Activated CD4-positive, alpha-beta T cell treated with anti-CD3 and anti-CD28 coated beads, Interleukin-2, amount 50 U/mL, for 16 hours (primary cell): ENCODE measurements at places on chromosomes 7 and 10.

- DNase-seq = no peak
These were observed 182.1 kb upstream of the NAMPT start for GRCh38 chr7:106466867-106467266.

- DNase-seq = no peak
These were observed 149.6 kb downstream of the BICC1 start for GRCh38 chr10:58662314-58662713.

- no peak for DNase-seq
These were observed 100.5 kb downstream of the CREB5 start for GRCh38 chr7:28512668-28513440.

GRCh38 chr7:35272246-35272645 is 18.3 kb upstream of the TBX20 start:
- DNase-seq = no peak

DNA sequence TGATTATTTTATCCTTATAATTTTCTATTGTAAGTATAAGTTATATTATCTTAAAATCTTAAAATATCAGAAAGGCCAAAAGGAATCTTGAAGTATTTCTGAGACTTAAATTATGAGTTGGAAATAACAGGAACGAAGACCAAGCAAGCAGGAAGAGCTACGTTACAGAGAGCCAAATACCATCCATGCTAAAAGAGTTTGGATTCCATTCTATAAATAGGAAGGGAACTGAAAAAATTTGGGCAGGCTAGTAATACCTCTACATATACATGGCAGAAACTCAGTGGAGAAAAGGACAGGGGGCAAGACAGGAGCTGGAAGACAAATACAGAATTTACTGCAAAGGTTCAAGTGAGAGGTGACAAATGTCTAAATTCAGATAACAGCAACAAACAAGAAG is 16.7 kb downstream of the ITGB1 start:
- no peak for DNase-seq

DNA sequence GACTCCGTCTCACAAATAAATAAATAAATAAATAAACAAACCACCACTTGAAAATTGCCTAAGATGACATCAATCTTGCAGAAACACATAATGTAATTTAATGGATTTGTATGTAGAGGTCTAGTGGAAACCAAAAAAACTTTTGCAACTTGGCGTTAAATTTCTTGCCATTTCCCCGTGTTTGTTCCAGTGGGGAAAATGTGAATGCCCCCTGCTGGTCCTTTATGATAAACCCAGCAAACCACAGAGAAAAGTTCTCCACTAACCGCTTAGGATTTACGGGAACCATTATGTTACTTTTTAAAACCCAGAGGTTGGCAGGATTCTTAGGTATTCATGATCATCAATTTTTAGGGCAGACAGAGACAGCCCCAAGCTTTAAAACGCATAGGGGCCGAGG is 32.5 kb downstream of the LAMB4 start:
- no peak for DNase-seq

DNA sequence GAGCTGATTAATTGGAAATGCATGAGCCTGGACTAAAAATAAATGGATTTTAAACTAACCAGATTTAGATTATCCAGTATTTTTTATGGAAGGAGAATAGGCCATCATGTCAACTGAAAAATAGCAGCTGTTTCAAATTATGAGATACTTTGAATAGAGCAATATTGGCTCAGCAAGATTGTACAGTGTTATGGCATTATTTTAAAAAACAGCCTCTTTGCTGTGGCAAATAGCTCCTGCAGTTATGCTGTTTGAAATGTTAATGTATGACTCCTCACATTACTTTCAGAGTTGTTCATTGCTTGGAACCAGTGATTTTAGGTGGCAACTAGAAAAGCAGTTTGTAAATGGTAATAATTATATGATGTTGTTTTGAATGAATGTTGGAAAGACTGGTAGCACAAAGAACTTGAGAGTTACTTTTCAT is 244.5 kb downstream of the KIAA1217 start:
- DNase-seq = no peak

DNA sequence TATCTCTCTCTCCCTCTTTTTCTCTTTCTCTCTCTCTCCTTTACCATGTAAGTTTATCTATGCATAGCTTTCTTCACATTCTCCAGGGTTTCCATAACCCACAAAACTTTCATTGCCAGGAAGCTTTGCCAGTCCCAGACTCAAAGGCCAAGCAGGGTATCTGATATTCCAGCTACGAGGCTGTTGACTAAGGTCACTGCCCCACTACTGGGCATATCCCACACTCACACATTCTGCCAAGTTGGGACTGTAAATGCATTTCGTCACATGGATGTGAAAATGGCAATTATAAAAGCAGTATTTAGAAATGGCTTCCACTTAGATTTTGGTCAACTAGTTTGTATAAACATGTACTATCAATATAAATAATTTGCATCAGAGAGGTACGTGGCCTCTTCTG is 43.3 kb upstream of the SEPTIN7 start:
- no peak for DNase-seq

- DNase-seq = no peak
These were observed 2.9 kb downstream of the ERLIN1 start for GRCh38 chr10:100182908-100183307.

GRCh38 chr10:26169466-26169865 is 47.1 kb upstream of the GAD2 start:
- DNase-seq = no peak

- no peak for DNase-seq
These were observed 16.4 kb upstream of the PDZD8 start for GRCh38 chr10:117391436-117392205.
